Effector memory CD8-positive, alpha-beta T cell (primary cell): ENCODE measurements at places on chromosomes 16 and 17.
A peak's percentile ranks its signal among the peaks of the same experiment; 100 is the strongest.

DNA sequence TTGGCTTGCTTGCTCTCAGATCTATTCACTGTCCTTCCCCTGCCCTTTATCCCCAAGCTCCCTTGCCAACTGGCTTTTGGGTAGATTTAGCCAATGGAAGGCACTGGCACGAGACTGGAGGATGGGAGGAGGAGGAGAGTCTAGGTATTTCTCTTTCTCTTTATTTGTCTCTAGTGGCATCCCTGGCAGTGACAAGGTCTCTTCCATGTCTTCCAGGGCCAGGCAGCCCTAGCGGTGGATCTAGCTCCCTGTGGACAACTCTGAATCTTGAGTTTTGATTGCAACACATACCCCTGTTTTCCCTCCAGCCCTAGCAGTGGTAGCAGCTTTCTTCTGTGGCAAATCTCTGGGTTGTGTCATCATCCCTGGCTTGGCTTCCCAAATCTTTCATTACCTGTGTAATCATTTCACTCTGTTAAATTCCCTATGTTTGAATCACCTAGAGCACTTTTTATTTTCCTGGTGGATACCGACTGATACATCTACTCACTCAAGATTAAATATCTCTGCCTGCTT, 171.1 kb upstream of the IRX6 start:
- no peak for DNase-seq

DNA sequence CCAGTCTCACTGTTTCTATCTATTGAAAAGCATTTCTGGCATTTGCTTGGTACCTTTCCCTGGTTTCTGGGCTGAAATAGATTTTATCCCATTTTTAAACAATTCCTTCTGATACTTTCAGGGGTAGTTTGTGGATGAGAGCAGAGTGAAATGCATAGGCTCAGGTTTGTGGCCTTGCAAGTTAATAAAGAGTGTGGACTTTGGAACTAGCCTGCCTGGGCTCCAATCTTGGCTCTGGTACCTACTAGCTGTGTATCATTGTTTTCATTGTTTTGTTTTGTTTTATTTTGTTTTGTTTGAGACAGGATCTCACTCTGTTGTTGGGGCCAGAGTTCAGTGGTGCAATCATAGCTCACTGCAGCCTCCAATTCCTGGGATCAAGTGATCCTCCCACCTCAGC, 175.5 kb downstream of the PRKCB start:
- DNase-seq: no peak

DNA sequence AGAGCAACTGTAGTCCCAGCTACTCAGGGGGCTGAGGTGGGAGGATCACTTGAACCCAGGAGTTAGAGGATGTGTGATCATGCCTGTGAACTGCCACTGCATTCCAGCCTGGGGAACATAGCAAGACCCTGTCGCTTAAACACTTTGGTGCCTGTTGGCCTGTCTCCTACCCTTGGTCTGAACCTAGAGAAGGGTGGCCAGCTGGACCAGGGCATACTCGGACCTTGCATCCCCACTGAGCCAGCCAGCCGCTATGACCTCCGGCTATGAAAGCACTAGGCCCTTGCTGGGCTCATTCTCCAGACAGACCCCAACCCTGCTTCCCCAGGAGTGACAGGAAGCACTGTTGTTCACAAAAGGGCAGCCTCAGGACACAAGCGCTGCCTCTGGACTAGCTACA, 4.6 kb downstream of the IFT20 start:
- DNase-seq: no peak

DNA sequence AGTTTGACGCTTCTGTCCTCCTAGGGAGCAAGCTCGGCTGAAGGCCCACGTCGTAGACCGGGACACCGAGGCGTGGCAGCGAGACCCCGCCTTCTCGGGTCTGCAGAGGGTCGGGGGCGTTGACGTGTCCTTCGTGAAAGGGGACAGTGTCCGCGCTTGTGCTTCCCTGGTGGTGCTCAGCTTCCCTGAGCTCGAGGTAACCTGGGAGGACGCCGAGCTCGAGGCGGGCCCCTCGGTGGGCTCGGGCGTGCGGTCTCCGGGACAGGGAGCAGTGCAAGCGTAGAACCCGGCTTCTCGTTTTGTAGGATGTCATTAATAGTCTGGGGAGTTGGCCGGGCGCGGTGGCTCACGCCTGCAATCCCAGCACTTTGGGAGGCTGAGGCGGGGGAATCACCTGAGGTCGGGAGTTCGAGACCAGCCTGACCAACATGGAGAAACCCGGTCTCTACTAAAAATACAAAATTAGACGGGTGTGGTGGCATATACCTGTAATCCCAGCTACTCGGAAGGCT, 715 bp downstream of the ENDOV start:
- DNase-seq: no peak

DNA sequence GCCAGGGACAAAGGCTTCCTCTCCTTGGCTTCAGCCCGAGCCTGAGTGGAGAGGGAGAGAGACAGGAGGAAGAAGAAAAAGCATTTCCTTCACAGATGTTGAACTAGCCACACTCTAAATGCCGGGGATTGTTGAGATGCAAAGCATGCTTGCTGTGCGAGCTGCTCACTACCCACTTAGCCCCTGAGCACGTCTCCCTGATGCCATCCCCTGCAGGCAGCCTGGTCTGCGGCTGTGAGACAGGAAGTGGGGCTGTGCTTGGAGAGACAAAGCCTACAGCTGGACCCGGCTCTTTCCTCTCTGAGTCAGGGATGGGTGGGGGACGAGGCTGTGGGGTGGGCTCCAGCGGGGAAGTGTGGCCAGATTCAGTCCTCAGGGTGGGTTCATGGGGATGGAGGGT, 13.7 kb downstream of the WNT9B start:
- no peak for DNase-seq

DNA sequence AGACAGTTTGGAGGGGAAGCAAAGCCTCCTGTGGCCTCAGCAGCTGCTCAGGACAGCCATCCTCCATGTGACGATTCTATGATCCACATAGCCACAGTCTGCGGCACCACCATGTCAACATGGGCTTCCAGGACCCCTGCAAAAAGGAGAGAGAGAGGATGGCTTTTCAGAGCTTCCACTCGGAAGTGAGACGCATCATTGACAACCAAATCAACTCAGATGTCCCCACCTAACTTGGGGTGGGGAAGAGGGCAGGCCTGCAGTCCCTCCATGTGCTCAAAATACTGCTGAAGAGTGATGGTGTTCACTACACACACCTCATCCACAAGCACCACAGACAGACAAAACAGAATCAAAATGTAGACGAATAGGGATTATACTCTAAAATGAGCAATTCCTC, 5.9 kb upstream of the METTL16 start:
- no peak for DNase-seq

- no peak for DNase-seq
These were observed 27.1 kb downstream of the TAC4 start for GRCh38 chr17:49820773-49821172.

GRCh38 chr16:21614896-21615295, 15.5 kb downstream of the METTL9 start:
- DNase-seq: no peak

- no peak for DNase-seq
These were observed 107.3 kb downstream of the CMIP start for GRCh38 chr16:81551821-81552304.

DNA sequence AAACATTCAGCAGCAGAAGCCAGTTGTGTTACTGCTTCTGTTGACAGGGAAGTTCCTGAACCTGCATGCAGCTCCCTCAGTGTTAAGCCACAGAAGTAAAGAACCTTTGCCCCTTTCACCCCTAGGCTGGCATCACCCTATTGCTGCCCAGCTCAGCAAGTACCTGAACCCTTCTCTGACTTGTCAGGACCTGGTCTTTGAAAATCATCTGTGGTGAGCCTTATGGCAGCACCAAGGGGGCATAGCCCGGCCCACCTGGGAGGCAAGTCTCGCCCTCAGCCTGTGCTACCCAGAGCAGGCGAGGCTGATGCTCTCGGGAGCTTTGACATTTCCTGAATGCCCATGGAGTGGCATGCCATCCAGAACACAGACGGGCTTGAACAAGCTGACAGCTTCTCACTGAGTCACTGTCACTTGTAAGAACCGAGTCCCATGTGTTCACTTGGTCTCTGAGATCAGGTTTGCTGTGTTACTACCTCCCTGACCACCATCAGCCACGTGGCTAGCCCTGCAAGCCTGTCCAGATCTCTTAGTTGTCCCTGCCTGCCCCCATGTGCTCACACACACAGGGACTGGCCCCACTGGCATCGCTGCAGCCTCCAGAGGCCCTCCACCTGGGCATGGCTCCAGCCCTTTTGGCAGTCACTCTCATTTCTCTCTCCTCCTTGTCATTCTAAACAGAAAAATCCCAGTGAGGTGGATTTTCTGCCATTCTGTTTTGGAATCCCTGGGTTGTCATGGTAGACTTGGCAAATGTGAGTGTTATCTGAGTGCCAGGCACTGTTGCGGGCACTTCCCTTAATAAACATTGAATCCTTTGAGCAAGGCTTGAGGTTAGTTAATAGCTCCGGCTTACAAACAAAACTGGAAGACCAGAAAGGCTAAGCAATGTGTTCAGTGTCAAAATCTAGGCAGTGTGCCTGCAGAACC, 2.9 kb upstream of the CARMIL2 start:
- no peak for DNase-seq

DNA sequence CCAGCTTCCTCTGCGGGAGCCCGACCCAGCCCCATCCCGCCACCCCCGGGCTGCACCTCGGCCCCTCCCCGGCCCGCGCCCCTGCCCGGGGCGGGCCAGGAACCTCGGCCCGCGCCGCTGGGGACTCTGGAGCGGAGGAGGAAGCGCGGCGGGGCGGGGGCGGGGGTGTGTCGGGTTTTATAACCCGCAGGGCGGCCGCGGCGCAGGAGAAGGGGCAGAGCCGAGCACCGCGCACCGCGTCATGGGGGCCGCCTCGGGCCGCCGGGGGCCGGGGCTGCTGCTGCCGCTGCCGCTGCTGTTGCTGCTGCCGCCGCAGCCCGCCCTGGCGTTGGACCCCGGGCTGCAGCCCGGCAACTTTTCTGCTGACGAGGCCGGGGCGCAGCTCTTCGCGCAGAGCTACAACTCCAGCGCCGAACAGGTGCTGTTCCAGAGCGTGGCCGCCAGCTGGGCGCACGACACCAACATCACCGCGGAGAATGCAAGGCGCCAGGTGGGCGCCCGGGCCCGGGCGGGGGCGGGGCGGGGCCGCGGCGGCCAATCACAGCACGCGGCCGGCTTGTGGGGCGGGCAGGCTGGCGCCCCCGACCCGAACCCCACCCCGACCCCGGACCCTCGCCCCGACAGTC, at the start of gene ACE:
Gene ACE, plus strand, starts transcription at position 208 of the 626 bp plus-strand sequence. Its CDS starts 34 bp downstream, at position 242.
- peak; percentile 17 for DNase-seq

GRCh38 chr17:80393241-80393890, 21.6 kb upstream of the ENDOV start:
- no peak for DNase-seq

GRCh38 chr16:22008215-22009059, 526 bp downstream of the MOSMO start:
- DNase-seq: no peak

- no peak for DNase-seq
These were observed 486 bp downstream of the SYT17 start for GRCh38 chr16:19168371-19169081.

- peak; percentile 63 for DNase-seq
These were observed 87.8 kb downstream of the SMG6 start for GRCh38 chr17:2215616-2216364.

GRCh38 chr16:77888871-77889270, 100.5 kb downstream of the VAT1L start:
- DNase-seq: no peak

- no peak for DNase-seq
These were observed 15.3 kb downstream of the VPS53 start for GRCh38 chr17:699345-699744.
